ENCODE measurements at places on chromosomes 7 and 10.

GRCh38 chr7:19982841-19983835, 209.7 kb upstream of the TMEM196 start:
- DNase-seq, result no peak

- DNase-seq, result no peak
Measured at GRCh38 chr7:107922886-107923285, 31.9 kb downstream of the DLD start.

GRCh38 chr10:110275128-110275729, 29.5 kb downstream of the SMNDC1 start:
- DNase-seq, result no peak

DNA sequence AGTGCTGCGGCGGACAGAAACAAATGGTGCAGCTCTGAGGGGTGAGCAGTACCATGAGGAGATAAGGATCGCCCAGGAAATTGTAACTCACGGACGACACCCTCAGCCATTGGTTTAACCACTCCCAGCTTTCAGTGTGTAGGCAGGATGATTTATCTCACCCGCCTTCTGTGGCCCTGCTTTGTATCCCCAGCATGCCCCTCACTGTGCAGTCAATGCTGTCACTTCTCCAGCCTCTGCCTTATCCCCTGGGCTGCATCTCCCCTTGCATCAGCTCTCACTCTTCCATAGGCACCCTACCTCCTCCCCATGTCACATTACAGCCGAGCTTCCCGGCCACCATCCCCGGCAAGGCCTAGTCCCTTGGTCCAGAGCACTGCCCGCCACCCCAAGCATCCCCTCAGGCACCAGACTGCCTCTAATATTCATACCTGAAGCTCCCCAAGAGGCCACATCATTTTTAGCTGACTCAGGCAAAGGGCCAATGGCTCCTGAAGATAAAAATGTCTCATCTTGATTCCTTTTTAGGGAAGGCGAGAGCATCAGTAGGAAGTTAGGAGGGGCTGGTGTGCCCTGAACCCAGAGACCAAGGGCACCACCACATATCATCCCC, 77.1 kb downstream of the CARD11 start:
- no peak for DNase-seq

DNA sequence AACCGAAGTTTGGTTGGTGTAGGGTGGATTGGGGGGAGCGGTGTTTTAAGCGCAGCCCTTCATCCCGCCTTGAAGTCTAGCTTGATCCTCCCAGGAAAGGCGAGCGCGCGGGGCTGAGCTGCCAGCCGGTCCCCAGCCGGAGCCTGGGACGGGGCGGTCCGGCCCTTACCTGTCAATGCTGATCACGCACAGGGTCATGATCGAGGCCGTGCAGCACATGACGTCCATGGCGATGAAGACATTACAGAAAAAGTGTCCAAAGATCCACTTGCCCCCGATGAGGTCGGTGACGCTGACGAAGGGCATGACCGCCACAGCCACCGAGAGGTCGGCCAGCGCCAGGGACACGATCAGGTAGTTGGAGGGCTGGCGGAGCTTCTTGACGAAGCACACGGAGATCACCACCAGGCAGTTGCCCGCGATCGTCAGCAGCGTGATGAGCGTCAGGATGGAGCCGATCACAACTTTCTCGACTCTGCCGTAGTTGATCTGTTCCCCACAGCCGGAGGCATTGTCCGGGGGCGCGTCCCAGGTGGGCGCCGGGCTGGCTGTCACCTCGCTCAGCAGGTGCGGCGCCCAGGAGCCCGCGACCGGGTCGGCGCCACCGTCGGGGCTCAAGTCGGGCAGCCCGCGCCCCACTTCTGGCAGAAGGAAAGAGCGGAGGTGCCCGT, 740 bp downstream of the HTR7 start:
- no peak for DNase-seq

- no peak for DNase-seq
Measured at GRCh38 chr7:26857506-26858240, 6.7 kb downstream of the SKAP2 start.

DNA sequence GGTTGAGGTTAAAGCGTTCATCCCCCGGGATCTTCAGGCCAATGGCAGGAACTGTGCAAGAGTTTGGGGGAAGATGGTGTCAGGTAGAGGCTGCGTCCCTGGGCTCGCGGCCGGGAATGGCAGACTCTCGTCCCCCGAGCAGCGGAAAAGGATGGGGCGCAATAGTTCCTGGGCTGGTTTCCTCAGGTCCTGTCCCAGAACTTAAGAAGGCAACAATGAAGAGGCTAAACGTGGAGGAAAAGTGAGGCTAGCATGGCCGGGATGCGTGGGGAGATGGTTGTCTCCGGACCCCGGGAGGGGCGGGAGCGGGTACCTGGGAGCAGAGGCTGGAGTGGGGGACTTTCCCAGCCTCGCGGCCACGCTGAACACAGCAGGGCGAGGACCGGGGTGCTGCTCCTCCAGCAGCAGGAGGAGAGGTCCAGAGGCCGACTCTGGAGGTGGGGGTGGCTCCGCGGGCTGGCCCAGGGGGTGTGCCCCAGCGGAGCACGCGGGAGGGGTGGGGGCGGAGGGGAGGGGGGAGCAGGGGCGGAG, 882 bp downstream of the IRF5 start:
- DNase-seq, result no peak

- no peak for DNase-seq
Measured at GRCh38 chr10:99661377-99661763, 2.1 kb downstream of the ENTPD7 start.

GRCh38 chr7:28654110-28654509, 241.8 kb downstream of the CREB5 start:
- no peak for DNase-seq

DNA sequence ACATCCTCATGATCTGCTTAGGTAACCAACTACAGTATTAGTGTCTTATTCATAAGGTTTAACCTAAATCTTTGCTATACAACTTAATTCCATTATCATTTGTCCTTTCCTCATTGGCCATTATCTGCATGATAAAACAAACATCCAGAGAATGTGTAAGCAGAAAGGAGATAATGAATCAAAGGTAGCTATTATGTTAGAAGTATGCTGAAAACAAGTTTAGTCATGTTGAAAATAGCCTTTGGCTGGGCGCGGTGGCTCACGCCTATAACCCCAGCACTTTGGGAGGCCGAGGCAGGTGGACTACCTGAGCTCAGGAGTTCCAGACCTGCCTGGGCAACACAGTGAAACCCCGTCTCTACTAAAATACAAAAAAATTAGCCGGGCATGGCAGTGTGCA, 78.2 kb downstream of the NT5C2 start:
- DNase-seq, result no peak

All from caudate nucleus (tissue), 63 donors.